Aorta (tissue), 5 donors: ENCODE measurements at places on chromosomes 5 and 9. TPM values are rescaled to one million over a fixed set of nuclear protein-coding genes. Genes with fewer than 3 reads are reported as not detected.

DNA sequence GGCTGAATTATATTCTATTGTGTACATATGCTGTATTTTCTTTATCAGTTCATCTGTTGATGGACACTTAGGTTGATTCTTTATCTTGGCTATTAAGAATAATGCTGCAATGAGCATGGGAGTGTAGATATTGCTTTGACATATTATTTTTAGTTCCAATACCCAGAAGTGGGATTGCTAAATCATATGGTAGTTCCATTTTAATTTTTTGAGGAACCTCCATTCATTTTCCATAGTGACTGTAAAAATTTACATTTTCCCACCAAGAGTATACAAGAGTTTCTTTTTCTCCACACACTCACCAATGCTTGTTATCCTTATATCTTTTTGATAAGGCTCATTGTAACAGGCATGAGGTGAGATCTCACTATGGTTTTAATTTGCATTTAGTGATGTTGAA lies 19.4 kb downstream of the JAK2 start:
- H3K4me1 ChIP-seq = no peaks in the 10 kb centered on the region
- H3K27me3 ChIP-seq = no peaks in the 10 kb centered on the region
- H3K4me3 ChIP-seq = no peak overlapping the region
- H3K36me3 ChIP-seq = no peaks in the 10 kb centered on the region

DNA sequence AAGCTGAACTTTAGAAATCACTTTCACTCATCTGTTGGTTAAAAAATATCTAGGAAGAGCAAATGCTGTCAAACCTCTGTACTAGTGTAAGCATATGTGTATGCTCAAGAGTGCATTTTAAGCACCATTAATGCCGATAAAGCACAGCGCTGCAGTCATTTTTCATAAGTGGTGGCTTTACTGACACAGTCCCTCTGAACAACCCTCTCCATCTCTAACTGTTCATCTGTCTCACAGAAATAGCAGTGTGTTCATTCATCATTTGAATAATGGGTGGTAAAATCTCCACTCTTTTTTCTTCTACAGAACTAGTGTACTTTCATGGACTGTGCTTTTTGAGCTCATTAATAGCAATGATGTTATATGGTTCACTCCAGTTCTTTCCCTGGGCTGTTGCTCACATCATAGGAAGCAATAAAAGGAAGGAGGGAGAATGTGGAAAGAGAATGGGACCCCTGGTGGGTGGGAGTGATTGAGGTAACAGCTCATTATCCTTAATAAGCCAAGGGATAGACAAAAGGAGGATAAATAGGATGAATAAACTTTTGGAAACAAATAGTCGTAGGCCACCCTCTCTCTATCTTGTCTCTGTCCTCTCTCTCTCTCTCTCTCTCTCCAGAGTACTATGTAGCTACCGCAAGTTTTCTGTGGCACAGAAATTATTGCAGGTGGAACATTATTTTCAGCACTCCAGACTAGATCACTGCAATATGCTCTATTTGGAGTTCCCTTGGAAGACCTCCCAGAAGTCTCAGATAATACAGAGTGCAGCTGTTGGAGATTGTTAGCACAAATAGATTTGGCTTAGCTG lies 117.9 kb upstream of the PRDM9 start:
- H3K4me1 ChIP-seq = no peaks in the 10 kb centered on the region
- H3K36me3 ChIP-seq = no peaks in the 10 kb centered on the region
- no peak overlapping the region for H3K4me3 ChIP-seq
- no peak overlapping the region for H3K27ac ChIP-seq

DNA sequence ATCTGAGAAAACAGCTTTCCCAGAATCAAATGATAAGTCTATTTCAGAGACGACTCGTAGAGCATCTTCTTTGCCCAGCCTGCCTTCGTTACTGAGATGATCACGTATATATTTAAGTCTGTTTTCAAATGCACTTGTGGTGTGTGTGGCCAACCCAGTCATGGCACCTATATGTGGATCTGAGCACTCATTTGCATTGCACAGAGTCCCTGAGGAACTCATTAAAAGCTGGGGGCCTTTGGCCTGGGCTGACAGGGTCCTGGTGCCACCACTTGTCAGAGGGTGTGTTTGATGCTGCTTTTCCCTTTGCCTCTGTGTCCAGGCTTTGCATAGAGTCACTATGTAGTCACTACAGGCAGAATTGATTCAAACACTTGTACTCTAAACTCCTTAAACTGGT lies 17.4 kb upstream of the DMRT3 start:
- no peaks in the 10 kb centered on the region for H3K4me1 ChIP-seq
- no peaks in the 10 kb centered on the region for H3K36me3 ChIP-seq
- DNase-seq = no peak
- H3K27ac ChIP-seq = no peak overlapping the region
- H3K4me3 ChIP-seq = no peak overlapping the region

DNA sequence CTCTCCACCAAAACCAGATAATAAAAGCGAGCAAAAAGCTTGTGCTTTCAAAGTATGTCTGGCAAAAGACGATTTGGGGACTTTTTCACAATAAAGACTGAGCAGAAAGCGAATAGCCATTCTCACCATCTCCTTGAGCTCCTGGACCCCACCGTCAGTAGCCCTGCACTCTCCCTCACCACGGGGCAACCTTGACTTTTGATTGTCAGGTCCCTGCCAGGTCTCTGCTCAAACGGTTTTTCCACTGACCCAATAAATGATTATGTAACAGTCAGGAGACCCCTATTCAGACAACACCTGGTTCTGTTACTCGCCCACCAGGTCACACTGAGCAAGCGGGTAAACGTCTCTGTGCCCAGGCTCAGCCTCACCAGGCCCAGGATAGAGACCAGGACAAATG lies 131.3 kb downstream of the MVB12B start:
- no peak for DNase-seq
- H3K4me3 ChIP-seq = no peak overlapping the region
- no peak overlapping the region for H3K27ac ChIP-seq
- H3K36me3 ChIP-seq = no peaks in the 10 kb centered on the region
- no peaks in the 10 kb centered on the region for H3K4me1 ChIP-seq

- H3K4me3 ChIP-seq = peak overlapping the region; percentile 24
- no peak overlapping the region for H3K27ac ChIP-seq
- no peaks in the 10 kb centered on the region for H3K36me3 ChIP-seq
- H3K27me3 ChIP-seq = no peaks in the 10 kb centered on the region
- no peaks in the 10 kb centered on the region for H3K4me1 ChIP-seq
Measured at GRCh38 chr9:34328500-34328986, 525 bp downstream of the KIF24 start.

DNA sequence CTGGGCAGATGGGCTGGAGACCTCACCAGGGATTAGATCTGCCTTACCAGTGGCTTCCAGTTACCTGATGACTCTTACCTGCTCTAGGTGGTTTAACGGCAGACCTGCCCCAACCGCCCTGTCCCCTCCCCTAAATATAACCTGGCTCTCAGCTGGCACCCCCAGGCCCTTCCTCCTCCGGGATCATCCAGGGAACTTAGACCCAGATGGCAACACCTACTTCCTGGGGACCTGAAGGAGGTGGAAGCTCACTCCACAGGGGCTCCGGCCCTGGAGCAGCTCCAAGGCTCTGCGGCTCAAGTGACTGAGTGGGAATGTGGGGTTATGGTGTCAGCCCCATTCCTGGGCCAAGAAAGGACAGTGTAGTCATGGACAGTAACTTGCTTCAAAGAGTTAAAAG lies 130.4 kb downstream of the OLFM1 start:
- H3K27me3 ChIP-seq = no peaks in the 10 kb centered on the region
- H3K27ac ChIP-seq = no peak overlapping the region
- no peak overlapping the region for H3K4me3 ChIP-seq
- H3K36me3 ChIP-seq = no peaks in the 10 kb centered on the region
- DNase-seq = peak; percentile 58

- H3K4me1 ChIP-seq = no peaks in the 10 kb centered on the region
- no peak overlapping the region for H3K27ac ChIP-seq
- H3K36me3 ChIP-seq = no peaks in the 10 kb centered on the region
- no peak overlapping the region for H3K4me3 ChIP-seq
- no peak for DNase-seq
Measured at GRCh38 chr9:92341578-92341977, 15.8 kb downstream of the CENPP start.

GRCh38 chr5:38888041-38888440 lies 42.2 kb downstream of the OSMR start:
- H3K27me3 ChIP-seq = no peaks in the 10 kb centered on the region
- H3K27ac ChIP-seq = no peak overlapping the region
- no peak overlapping the region for H3K4me3 ChIP-seq

GRCh38 chr9:35415402-35416097 lies 74.4 kb upstream of the RUSC2 start:
- no peaks in the 10 kb centered on the region for H3K27me3 ChIP-seq
- no peaks in the 10 kb centered on the region for H3K4me1 ChIP-seq
- H3K27ac ChIP-seq = no peak overlapping the region
- H3K36me3 ChIP-seq = no peaks in the 10 kb centered on the region
- no peak overlapping the region for H3K4me3 ChIP-seq

DNA sequence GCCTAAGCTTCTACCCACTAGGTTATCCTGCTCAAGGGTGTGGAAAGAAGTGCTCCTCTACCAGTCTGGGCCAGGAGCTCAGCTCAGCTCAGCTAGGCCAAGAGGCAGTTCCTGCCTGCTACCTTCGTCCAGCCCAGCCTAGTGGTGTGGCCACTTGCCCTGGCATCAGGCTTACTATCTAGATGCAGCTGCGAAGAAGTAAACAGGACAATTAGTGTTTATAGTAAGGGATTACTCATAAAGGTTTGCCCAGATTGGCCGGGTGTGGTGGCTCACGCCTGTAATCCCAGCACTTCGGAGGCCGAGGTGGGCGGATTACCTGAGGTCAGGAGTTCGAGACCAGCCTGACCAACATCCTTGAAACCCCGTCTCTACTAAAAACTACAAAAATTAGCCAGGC lies 12.8 kb upstream of the SPATA24 start:
- H3K27ac ChIP-seq = peak overlapping the region; percentile 9
- H3K27me3 ChIP-seq = no peaks in the 10 kb centered on the region
- H3K36me3 ChIP-seq = peaks cover 3% of the 10 kb centered on the region
- no peak for DNase-seq
- H3K4me3 ChIP-seq = no peak overlapping the region

DNA sequence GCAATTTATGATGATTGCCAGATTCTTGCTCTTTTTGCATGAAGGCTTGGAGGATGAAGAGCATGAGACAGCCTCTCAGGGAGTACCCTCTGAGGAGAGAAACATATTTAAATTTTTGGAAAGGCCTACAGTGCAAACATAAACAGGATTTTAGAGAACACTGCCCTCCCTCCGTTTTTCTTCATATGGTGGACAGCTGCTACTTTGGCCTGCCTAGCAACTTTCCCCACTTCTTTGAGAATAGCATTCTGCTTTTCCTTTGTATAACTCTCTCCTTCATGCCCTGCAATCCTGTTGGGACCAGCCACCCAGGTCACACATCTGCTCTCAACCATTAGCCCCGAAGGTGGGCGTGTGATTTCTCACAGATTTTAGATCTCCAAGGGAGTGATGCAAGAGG lies 20.5 kb upstream of the TXN start:
- no peak for DNase-seq
- H3K27me3 ChIP-seq = no peaks in the 10 kb centered on the region
- no peaks in the 10 kb centered on the region for H3K4me1 ChIP-seq

- no peaks in the 10 kb centered on the region for H3K27me3 ChIP-seq
- H3K36me3 ChIP-seq = peaks cover 6% of the 10 kb centered on the region
- DNase-seq = no peak
- no peak overlapping the region for H3K27ac ChIP-seq
Measured at GRCh38 chr9:89328064-89328463, 9.8 kb downstream of the SECISBP2 start.

- H3K27ac ChIP-seq = no peak overlapping the region
- H3K36me3 ChIP-seq = no peaks in the 10 kb centered on the region
- DNase-seq = no peak
- no peaks in the 10 kb centered on the region for H3K27me3 ChIP-seq
- no peak overlapping the region for H3K4me3 ChIP-seq
- H3K4me1 ChIP-seq = no peaks in the 10 kb centered on the region
Measured at GRCh38 chr9:83937861-83938455, 16.7 kb upstream of the KIF27 start.

- H3K4me1 ChIP-seq = no peaks in the 10 kb centered on the region
- no peaks in the 10 kb centered on the region for H3K27me3 ChIP-seq
- no peak overlapping the region for H3K27ac ChIP-seq
- peak; percentile 63 for DNase-seq
Measured at GRCh38 chr5:177519463-177520235, 2.9 kb upstream of the DDX41 start.

DNA sequence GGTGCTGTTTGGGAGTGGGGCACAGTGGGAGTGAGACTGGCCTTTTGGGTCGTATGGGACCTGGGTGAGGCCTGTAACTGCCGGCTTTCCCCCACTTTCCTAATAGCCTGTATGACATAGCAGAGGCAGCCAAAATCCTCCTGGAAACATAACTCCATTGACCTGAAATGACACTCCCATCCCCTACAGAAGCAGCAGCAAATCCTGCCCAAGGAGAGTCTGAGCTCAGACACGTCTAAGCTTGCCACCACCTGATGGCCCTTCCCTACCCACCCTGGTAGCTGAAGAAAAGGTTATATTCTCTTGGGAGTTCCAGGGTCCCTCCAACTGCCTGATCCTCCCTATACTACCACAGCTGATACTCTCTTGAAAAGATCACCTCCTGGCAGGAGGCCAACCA lies 179.8 kb upstream of the ARRDC3 start:
- H3K4me3 ChIP-seq = no peak overlapping the region
- DNase-seq = no peak
- H3K36me3 ChIP-seq = no peaks in the 10 kb centered on the region
- no peaks in the 10 kb centered on the region for H3K27me3 ChIP-seq

DNA sequence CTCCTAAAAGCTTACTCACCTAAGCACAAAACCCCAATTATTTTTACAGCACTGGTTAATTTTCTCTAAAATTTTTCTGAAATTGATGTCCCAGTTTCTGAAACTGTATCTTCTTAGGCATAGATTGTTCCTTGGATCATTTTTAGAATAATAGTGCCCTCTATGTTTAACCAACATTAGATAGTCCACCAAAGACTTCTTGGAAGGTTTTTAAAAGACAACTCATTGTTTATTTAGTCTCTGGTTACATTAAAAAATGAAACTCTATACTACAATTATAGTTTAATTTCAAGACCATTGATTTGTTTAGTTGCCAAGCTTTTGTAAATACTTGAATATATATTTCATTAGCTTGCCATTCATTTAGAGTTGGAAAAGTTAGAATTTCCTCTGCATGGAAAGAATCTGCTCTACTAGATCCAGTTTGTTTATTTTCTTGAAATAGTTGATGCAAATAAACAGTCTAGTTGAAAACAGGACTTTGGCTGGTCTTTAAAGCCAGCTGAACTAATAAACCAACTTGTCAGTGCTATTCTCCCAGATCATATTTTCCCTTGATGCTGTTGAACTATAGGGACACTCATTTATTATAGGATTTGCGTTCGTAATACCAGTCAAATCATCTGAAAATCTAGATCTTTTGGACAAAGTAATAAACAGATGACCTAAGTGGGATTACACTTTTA lies 990.5 kb downstream of the TLE1 start:
- H3K27me3 ChIP-seq = no peaks in the 10 kb centered on the region
- H3K4me1 ChIP-seq = no peaks in the 10 kb centered on the region
- no peaks in the 10 kb centered on the region for H3K36me3 ChIP-seq
- no peak overlapping the region for H3K4me3 ChIP-seq

GRCh38 chr9:95771556-95772246 lies 103.8 kb upstream of the ERCC6L2 start:
- no peaks in the 10 kb centered on the region for H3K4me1 ChIP-seq
- H3K4me3 ChIP-seq = no peak overlapping the region
- H3K27ac ChIP-seq = no peak overlapping the region
- no peaks in the 10 kb centered on the region for H3K36me3 ChIP-seq
- DNase-seq = no peak

KCNV2 gene
- not detected for total RNA-seq

FBN2 gene
- total RNA-seq = 0.84 TPM

TAF7 gene
- total RNA-seq = 59.8 TPM

CARTPT gene
- total RNA-seq = not detected

ZER1 gene
- 29.6 TPM for total RNA-seq
